ENCODE measurements at places on chromosomes 2 and 18.

- no peak for DNase-seq
- no peak overlapping the region for H3K27ac ChIP-seq
- H3K36me3 ChIP-seq, result peaks cover 4% of the 10 kb centered on the region
- peaks cover 34% of the 10 kb centered on the region for H3K4me1 ChIP-seq
- H3K27me3 ChIP-seq, result no peaks in the 10 kb centered on the region
Observed at GRCh38 chr2:200471928-200472645, 37.8 kb downstream of the KCTD18 start.

- DNase-seq, result no peak
- H3K27ac ChIP-seq, result no peak overlapping the region
- H3K36me3 ChIP-seq, result peaks cover 5% of the 10 kb centered on the region
- H3K4me3 ChIP-seq, result no peak overlapping the region
- peaks cover 2% of the 10 kb centered on the region for H3K27me3 ChIP-seq
- H3K4me1 ChIP-seq, result no peaks in the 10 kb centered on the region
Observed at GRCh38 chr2:106685180-106685897, 198.2 kb downstream of the CD8B2 start.

GRCh38 chr2:112627060-112628040, 18.4 kb upstream of the SLC20A1 start:
- H3K4me1 ChIP-seq, result peaks cover 20% of the 10 kb centered on the region
- no peak overlapping the region for H3K4me3 ChIP-seq
- no peaks in the 10 kb centered on the region for H3K36me3 ChIP-seq
- no peak for DNase-seq

GRCh38 chr2:43931293-43931692, 64.5 kb downstream of the LRPPRC start:
- DNase-seq, result no peak
- no peaks in the 10 kb centered on the region for H3K27me3 ChIP-seq
- H3K27ac ChIP-seq, result no peak overlapping the region
- no peak overlapping the region for H3K4me3 ChIP-seq

DNA sequence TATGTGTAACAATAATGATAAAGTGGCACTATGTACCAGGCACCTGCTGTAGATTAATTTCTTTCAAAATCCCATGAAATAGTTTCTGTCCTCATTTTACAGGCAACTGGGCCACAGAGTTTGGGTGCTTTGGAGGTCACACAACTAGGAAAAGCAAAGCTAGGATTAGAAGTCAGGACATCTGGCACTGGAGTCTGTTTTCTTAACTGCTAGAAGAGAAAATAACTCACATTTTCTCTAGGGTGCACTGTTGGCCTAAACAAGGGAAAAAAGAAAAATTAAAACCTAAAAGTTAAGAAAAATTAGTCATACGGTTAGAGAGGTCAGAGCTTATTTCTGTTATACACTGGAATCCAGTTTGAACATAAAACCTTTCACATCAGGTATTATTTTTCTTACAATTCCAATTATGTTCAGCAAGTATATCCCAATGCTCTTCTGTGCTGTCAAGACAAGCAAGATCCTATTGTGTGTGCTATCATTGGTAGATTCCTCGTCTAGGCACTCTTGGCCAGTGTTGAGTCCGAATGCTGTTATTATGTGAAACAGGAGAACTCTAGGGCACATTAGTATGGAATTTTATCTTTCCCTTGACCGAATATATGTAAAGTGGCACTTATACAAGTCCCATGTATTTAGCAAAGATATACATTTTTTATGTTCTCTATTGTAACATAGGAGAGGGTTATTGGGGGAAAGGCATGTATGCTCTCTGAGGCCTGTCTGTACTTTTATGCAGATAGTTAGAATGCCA, 1.5 kb upstream of the OSGEPL1 start:
- no peak overlapping the region for H3K27ac ChIP-seq
- peaks cover 10% of the 10 kb centered on the region for H3K36me3 ChIP-seq
- peak overlapping the region; percentile 76 for H3K4me3 ChIP-seq

GRCh38 chr18:58998401-58999203, 133.9 kb downstream of the ZNF532 start:
- no peaks in the 10 kb centered on the region for H3K27me3 ChIP-seq
- H3K4me3 ChIP-seq, result no peak overlapping the region
- H3K4me1 ChIP-seq, result peaks cover 31% of the 10 kb centered on the region

DNA sequence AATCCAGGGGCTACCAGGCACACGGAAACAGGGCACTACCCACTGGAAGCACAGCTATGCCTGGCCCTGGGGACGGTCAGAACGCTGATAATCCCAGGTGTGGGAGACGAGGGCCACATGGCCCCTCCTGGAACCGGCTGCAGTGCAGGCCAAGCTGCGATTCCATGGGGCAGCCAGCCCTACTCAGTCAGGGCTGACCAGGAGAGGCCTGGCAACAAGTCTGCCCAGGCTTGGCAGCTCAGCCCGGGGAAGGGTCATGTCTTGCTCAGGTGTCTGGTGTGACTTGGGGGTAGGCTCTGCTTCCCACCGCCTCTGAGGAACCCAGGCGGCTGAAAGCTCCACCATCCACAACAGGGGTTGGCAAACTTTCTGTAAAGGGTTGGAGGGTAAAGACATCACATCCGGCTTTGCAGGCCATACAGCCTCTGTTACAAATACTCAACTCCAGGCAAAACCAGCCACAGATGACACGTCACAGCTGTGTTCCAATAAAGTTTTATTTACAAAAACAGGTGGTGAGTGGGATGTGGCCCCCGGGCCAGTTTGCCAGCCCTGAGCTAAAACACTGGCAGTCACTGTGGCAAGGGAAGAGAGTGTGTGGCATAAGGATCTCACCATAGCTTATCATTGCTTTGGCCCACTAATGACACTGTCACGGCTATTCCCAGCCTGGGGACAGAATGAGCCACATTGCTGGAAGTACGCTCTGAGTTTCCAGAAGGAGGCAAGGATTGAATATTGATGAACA, 85.2 kb downstream of the NDUFA10 start:
- H3K36me3 ChIP-seq, result no peaks in the 10 kb centered on the region
- H3K4me3 ChIP-seq, result no peak overlapping the region
- H3K27me3 ChIP-seq, result no peaks in the 10 kb centered on the region
- no peak for DNase-seq
- no peaks in the 10 kb centered on the region for H3K4me1 ChIP-seq

DNA sequence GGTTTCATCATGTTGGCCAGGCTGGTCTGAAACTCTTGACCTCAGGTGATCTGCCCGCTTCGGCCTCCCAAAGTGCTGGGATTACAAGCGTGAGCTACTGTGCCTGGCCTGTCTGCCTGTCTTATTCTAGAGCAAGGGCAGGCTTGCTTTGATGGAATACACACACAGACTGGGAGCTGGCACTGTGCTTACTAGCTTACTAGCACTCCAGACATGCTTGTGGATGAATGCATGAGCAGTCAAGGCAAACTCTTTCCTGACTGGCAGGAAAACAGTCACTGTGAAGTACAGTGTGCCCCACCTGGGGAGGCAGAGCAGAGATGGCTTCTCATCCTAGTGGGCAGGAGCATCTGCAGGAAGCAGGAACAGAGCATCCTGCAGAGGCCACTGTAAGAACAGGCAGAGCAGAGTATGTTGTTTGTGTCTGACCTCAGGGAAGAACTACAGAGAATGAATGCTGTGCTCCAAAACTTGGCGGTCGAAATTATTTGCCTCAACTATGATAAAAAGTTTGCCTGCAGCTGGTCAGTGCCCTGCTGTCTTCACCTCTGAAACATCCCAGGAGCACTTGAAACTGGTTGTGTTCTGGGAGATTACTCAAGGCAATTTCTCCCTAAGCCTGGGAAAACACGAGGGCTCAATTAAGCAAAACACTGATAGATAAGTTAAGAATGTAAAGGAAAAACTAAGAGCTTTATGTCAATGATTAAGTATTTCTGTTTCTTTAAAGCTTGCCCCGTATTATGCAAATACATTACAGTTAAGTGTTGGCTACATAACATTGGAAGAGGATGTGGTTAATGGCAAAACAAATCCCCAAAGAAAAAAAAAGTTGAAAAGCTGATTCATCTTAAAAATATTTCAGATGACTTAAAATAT, 102.4 kb downstream of the VAPA start:
- H3K27ac ChIP-seq, result peak overlapping the region; percentile 57
- no peaks in the 10 kb centered on the region for H3K27me3 ChIP-seq
- no peak overlapping the region for H3K4me3 ChIP-seq
- H3K36me3 ChIP-seq, result no peaks in the 10 kb centered on the region
- DNase-seq, result no peak
